ENCODE measurements at places on chromosomes 2 and 18.

GRCh38 chr2:33042265-33042664 is 95.5 kb downstream of the LTBP1 start:
- DNase-seq, result no peak

GRCh38 chr2:42789751-42790150 is 2.6 kb downstream of the HAAO start:
- DNase-seq, result no peak

DNA sequence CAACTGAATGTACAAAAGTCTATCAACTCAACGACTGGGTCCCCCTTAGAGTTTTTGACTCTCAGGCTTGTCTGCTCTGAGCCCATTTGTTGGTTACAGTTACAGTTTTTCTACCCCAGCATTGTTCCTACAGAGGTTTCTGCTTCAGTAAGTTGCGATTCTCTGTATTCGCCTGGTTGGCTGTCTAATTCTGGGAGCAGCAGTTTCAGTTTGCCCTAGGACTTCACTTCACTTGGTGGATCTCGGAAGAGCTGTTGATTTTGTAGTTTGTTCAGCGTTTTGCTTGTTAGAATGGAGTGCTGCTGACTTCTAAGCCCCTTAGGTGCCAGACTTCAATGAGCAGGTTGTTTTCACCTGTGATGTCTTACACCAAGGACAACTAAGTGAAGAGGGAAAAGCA is 296.5 kb upstream of the EPAS1 start:
- no peak for DNase-seq

GRCh38 chr18:48312066-48312465 is 97.1 kb downstream of the ZBTB7C start:
- no peak for DNase-seq

- no peak for DNase-seq
Measured at GRCh38 chr2:88955607-88956006, 264.1 kb downstream of the RPIA start.

GRCh38 chr2:211367711-211368110 is 811.3 kb downstream of the CPS1 start:
- DNase-seq, result no peak
